NCI-H774 (cell line): ENCODE measurements at places on chromosomes 3 and 15.
A peak's percentile ranks its signal among the peaks of the same experiment; 100 is the strongest.

DNA sequence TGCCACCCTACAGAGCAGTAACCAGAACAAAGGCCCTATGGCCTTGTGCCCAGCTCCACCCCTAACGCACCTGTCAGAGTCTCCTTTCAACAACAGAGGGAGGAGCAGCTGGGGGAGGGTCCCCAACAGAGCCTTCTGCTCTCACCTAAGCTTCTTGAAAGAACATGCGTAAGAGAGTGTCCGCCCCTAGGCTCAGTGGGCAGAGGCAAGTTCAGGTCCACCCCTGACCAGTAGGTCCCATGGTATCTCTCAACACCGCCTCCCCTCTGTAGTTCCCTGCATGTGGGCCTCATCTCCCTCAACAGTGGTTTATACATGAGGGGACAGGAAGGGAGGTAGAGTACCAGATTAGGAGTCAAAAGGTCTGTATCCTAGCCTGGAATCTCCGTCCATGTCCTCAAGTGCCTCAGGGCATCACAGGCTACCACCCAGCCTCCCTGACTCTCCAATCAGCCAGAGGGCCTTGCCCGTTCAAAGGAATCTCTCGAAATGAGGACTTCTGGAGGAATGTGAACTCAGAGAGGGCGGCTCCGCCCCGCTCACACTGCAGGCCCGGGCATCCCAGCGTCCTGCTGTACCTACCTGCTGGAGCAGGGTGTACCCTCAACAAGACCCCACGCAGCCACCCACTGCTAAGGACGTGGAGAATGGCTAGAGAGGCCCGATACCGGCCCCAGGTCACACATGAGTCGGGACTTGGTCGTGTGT, 680 bp downstream of the POC1A start:
- DNase-seq = peak; percentile 17

- no peak for DNase-seq
These were observed 87.3 kb upstream of the THBS1 start for GRCh38 chr15:39493424-39494067.

DNA sequence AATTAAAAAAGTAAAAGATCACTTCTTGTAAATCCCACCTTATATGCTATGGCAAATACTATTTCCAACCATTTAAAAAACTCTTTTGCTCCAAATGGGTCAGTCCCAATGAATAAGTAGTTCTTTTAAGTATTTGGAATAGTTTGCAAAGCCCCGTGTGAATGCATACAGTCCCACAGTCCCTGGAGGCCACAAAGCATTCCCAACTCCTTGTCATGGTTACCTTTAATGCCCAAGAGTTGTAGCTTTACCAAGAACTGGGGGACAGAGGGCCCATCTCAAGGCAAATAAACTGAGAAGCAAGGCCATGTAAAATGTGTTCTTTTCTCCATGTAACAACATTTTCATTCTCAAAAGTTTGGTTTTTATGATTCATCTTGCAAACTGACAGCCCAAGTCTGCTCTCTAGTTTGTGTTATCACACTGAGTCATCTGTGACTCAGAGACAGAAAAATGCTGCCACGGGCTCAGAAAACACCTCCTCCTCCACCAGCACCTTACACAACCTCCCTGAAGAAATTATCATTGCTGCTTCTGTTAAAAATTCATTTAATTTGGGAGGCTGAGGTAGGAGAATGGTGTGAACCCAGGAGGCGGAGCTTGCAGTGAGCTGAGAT, 336.2 kb downstream of the ERC2 start:
- DNase-seq = no peak

DNA sequence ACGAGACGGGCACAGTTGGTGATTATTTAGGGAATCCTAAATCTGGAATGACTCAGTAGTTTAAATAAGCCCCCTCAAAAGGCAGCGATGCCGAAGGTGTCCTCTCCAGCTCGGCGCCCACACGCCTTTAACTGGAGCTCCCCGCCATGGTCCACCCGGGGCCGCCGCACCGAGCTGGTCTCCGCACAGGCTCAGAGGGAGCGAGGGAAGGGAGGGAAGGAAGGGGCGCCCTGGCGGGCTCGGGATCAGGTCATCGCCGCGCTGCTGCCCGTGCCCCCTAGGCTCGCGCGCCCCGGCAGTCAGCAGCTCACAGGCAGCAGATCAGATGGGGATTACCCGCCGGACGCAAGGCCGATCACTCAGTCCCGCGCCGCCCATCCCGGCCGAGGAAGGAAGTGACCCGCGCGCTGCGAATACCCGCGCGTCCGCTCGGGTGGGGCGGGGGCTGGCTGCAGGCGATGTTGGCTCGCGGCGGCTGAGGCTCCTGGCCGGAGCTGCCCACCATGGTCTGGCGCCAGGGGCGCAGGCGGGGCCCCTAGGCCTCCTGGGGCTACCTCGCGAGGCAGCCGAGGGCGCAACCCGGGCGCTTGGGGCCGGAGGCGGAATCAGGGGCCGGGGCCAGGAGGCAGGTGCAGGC, 318.0 kb downstream of the FGF12 start:
- no peak for DNase-seq

GRCh38 chr3:177499779-177500423, 302.6 kb upstream of the TBL1XR1 start:
- no peak for DNase-seq
